Muscle of back (tissue), 13 donors: ENCODE measurements at places on chromosomes 2 and 18. TPM values are rescaled to one million over a fixed set of nuclear protein-coding genes. Genes with fewer than 3 reads are reported as not detected.
A peak's percentile ranks its signal among the peaks of the same experiment; 100 is the strongest.

PSMA8 gene
- polyA plus RNA-seq: 0.11 TPM

DNA sequence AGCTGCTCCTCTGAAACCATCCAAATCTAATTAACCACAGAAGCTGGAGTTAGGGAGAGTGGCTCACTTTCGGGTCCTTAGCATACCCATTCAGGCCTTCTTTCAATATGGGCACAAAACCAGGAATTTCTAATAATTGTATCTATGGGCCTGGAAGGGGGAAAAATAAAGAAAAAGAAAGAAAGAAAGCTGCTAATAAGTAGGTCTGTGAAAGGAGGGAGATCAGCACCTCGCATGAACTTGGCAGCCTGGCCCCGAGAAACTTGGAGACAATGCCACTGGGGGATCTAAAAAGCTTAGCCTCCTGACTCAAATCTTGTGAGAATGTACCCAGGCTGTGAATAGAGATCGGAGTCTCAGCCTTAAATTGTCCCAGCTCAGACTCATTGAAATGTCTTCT lies 252.1 kb upstream of the SLC14A2 start:
- DNase-seq: no peak

- no peak for DNase-seq
Measured at GRCh38 chr2:174613531-174613930, 15.9 kb upstream of the WIPF1 start.

GRCh38 chr18:26510337-26510736 lies 38.0 kb downstream of the KCTD1 start:
- no peak for DNase-seq

- no peak for DNase-seq
Measured at GRCh38 chr2:28693223-28693622, 58.4 kb upstream of the PPP1CB start.

- DNase-seq: no peak
Measured at GRCh38 chr2:239394978-239395377, 5.8 kb downstream of the HDAC4 start.

DNA sequence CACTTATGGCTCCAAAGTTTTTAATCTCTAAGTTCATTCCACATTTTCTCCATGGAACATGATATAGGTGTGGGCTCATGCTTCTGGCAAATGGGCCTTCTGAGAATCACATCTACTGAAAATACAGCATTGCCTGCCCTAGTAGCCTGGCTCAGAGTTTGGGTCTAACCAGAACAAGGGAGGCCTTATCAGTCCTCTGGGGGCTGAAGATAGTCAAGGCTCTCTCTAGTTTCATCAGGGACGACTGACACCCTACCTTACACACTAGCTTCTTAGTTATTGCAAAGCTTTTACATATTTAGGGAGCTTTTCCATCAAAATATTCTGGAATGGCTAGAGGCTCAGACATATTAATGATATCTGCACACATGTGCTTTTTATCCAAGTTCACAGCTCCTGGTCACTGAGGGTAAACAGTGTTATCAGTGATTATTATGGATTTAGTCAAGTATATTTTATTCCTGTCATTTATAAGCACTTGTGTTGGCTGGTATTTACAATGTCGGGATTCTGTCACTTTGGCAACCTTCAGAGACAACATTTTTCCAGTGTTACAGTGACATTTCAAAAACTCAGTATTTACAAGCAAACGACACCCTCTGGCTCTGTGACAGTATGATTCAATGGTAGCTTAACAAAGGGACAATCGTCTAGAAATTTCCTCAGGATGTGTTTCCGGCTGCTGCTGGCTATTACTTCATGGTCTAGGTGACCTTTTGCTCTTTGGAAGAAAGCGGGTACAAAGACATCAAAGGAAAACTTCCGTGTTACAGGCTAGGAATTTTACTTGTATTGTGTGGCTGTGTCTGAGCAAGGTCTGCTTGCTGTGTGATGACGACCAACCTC lies 200.6 kb downstream of the TCF4 start:
- peak; percentile 45 for DNase-seq

DNA sequence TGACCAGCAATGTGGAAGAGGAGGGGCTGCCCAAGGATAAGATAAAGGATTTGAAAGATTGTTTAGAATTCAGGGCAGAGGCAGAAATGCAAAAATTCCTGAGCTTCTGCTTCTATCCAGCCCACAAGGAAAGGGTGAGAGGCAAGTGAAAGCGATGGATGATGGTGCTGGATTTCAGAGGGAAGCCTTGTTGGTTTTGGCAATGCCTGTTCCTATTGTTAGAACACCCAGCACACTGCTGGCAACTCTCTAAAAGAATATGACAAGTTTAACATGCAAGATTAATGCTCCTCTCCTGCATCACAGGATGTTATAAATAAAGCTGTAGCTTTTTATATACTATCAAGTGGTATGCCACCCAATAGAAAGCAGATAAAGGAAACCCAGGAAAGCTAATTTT lies 92.6 kb downstream of the ZNF385B start:
- DNase-seq: no peak

DNA sequence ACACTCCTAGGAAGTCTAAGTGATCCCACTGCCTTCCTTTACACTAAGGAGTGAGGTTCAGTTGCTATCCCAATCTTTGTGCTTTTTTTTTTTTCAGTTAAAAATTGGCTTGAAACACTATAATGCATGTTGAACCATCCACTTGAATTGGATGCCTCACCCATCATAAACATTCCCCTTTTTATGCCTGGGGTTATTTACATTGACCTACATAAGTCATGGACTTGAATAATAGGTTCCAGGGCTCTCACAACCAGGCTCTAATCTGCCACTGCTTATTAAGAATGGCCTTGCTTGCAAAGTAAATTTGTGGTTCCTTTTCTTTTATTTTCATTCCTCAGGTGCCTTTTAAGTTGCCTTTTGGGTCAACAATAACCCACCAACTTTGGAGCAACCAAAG lies 236.1 kb upstream of the MEIS1 start:
- no peak for DNase-seq

DNA sequence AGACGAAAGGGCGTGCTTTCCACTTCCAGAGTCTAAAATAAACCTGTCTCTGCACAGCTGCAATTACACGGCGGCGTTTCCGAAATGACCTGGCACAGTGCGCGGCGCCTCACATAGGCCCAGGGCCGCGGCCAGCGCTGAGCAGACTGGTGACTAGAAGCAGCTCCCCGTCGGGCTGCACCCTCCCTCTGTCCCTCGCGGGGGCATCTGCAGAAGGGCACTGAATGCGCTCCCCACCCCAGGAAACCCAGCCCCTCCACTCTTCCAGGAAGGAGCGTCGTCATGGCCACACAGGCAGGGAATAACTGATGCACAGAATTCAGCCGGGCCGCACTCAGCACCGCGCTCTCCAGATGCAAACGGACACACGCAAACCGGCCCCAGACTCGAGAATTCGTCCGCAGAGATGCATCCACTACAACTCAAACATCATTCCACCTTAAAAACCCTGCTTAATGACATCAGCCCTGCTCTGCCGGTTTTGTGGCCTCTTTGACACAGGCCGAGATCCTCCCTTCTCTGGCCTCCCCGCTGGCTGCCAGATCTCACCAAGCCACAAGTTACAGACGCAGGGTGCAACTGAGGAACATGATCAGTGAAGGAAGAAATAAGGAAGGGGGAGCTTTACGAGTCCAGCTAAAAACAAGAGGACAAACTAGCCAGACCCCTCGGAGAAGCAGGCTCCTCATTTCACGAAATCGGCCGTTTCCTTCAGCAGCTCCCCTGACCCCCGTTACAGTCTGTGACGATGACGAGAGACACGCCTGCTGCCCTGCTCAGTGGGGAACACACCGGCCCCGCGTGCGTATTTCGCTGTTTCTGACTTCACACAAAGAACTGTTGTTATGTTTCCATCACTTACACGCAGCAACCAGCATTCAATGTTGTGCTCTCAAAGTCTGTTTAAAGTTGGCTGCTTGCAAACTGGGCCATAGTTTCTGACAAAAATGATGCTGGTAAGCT lies 40.2 kb downstream of the MBP start:
- DNase-seq: no peak

VPS4B gene
- polyA plus RNA-seq: 30.4 TPM

CYS1 gene
- 11.0 TPM for polyA plus RNA-seq

DNA sequence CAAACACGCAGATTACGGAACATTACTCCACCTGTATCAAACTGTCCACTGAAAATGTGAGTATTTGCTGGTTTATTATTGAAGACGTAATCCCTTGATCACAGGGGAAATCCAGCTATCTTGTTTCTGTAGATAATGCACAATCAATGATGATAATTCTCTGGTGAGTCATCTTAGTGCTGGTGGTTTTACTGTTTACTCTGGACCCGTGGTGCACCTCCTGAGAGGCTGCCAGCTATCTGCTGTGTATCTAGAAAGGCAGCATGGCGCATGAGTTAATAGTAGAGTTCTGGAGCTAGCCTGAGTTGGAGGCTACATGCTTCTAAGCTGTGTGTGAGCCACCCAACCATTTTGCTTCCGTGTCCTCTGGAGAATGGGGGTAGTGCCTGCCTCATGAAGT lies 6.5 kb downstream of the NCAPH start:
- no peak for DNase-seq

SLC66A3 gene
- 15.3 TPM for polyA plus RNA-seq

TUBB8B gene
- not detected for polyA plus RNA-seq

DNA sequence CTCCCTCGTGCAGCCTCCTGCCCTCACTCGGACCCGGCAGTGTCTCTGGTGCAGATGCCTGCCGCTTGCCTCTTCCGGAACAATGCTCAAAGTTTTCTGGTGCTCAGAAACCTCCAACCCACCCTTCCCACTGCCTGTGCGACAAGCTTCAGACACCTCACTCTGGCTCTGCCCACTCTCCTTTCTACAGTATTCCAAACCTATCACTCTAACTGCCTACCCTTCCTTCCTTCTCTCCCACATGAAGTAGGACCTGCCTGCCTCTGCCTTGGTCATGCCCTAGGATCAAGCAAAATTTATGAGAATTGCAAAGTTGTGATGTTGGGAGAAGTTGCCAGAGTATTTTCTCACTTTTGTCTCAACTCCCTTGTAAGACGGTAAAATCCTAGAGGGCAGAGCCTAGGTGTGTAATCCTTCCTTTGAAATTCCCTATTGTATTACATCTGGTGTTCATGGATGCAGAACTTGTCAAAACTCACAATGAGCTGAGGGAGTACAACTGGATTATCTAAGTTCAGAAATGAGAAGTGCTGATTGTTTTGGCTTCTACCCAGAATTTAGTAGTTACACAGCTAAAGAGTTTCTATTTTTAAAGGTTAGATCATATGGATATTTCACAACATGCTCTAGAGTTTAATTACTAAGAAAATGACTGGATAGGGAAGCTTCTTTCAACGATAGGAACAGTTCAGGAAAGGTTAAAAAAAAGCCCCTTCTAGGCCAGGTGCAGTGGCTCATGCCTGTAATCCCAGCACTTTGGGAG lies 7.2 kb downstream of the NPC1 start:
- no peak for DNase-seq

- DNase-seq: no peak
Measured at GRCh38 chr2:60294901-60295635, 258.4 kb downstream of the BCL11A start.

- no peak for DNase-seq
Measured at GRCh38 chr18:5167831-5168230, 29.2 kb downstream of the AKAIN1 start.

DNA sequence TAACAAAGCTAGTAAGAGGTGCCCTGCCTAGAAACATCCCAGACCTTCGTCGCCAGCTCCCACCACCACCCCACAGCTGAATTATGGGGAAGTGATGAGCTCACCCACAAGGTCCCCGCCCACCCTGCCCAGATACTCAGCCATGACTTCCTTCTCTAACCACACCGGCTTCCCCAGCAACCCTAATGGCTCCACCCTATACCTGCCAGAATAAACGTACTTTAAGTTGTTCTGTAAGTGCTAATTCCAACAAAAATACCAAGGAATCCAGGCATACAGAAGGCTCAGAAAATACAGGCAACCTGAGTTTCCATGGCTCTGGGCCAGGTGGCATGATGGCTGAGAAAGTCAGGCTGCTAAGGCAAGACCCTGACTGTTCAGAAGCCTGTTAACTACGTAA lies 39.1 kb downstream of the TMEM163 start:
- DNase-seq: no peak

ZNF396 gene
- 1.1 TPM for polyA plus RNA-seq

DNA sequence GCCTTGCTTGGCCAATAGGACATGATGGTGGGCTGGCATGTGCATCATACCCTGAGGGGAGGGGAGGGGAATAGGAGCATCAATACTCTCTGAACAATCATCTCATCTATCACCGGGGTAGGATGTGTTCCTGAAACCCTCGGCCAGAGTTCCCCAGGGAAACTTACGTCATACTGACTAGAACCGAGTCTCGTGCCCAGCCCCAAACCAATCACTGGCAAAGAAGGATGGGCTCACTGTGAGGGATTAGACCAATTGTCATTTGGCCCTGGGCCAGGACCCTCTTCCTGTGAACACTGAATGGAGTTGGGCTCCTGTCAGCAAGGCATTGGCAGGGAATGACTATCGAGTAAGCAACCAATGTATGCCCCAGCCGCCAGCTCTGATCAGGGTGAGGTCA lies 261.5 kb downstream of the MYCN start:
- DNase-seq: no peak

ATG16L1 gene
- 13.8 TPM for polyA plus RNA-seq

HOXD11 gene
- not detected for polyA plus RNA-seq

DNA sequence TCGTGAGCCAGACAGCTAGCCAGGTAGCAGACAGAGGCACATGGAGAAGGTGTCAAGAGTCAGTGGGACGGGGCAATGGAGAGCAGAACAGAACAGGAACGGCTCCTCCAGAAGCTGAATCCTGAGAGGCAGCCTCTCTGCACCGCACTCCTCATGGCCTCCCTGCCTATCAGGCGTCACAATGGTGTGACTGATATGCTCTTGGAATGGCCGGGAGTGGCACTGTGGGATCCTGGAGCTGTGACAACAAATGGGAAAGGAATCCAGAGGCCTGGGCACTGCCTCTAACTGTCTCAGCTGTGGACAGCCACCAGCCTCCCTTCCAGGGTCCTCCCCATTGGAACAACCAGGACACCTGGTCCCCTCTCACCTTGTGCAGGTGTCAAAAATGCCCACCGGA lies 89.1 kb upstream of the ID2 start:
- DNase-seq: no peak

SGO2 gene
- 13.5 TPM for polyA plus RNA-seq

GRCh38 chr18:78935406-78935805 lies 44.2 kb upstream of the SALL3 start:
- no peak for DNase-seq

DNA sequence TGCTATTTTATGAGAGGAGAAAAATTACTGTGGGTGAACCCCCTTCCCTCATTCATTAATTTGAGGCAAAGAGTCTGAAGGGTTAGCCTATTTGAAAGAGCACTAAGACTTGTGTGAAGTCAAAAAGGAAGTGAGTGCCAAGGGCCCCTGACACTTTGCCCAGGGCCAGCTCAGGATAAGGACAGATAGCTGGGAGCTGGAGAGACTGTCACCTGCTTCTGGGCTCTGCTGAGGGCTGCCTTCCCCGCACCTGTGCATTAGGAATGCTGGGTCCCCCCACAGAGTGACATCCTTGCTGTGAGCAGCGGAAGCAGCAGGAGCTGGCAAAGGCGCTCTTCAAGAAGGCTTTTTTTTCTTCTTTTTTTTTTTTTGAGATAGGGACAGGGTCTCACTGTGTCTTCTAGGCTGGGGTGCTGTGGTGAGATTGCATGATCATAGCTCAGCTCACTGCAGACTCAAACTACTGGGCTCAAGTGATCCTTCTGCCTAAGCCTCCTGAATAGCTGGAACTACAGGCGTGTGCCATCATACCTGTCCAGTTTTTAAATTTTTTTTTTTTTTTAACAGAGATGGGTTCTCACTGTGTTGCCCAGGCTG lies 148.3 kb downstream of the AQP4 start:
- DNase-seq: no peak

CNDP1 gene
- polyA plus RNA-seq: 0.20 TPM

CFAP210 gene
- polyA plus RNA-seq: 0.53 TPM

- DNase-seq: no peak
Measured at GRCh38 chr18:75135158-75135725, 73.7 kb downstream of the PTGR3 start.

DSG2 gene
- 7.2 TPM for polyA plus RNA-seq

- DNase-seq: no peak
Measured at GRCh38 chr2:172147944-172148650, 45.4 kb upstream of the DLX2 start.
